ENCODE measurements at places on chromosomes 4 and X.

- no peak for DNase-seq
Measured at GRCh38 chrX:2507904-2508627, 7.3 kb upstream of the DHRSX start.

DNA sequence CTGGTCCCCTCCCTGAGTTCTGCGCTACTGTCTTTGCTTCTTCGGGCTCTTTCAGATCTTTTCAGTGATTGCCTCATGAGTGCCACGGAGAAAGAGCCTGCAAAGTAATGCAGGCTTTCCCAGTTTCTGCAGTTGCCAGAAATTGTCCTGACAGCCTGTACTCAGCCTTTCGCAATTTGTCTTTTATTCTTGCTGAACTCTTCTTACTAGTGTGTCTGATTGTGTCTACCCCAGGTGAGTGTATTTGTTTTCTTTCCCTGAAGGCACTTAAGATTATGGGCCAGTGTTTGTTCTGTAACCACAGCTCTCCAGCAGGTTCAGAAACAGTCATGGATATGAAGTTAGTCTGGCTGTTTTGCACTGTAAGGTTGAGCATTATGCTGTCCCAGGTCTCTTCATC is 47.1 kb downstream of the FAM193A start:
- DNase-seq, result no peak

DNA sequence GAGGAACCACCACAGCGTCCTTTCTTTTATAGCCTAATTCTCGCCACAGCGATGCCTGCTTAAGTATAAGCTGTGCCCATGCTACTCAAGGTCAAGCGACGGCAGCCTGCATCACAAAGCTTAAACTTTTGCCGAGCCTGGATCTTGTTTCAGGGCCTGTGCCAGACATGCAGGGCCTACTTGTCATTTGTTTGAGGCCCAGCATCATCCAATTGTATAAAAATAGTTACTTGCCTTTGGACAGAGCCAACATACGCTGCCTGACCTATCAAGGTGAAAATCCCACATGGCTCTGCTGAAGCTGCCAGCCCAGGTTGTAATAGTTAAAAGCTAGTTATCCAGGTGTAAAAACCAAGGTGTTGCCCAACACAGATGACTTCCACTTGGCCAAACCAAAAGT is 107.1 kb downstream of the TMEM131L start:
- no peak for DNase-seq

GRCh38 chr4:157674699-157675098 is 454.2 kb downstream of the GRIA2 start:
- peak; percentile 27 for DNase-seq

- no peak for DNase-seq
Measured at GRCh38 chr4:85407546-85407945, 67.4 kb upstream of the ARHGAP24 start.

DNA sequence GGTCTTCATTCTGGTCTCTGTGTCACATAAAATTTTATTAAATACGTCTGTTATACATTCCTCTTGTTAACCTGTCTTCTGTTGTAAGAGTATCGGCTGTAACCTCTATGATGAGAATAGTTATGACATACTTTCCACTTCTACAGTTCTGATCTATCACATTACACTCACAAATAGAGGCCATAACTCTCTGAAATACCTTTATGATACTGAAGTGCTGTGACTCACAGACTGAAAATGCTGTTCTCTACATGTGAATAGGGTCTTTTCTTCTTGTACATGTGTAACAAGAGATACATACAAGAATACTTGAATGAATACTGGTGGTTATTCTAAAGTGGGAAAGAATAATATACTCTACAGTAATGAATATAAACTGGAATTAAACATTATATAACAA is 1047.6 kb downstream of the TECRL start:
- no peak for DNase-seq

GRCh38 chrX:129840344-129840743 is 3.3 kb downstream of the ZDHHC9 start:
- no peak for DNase-seq

All from NCI-H345 (cell line).